ENCODE measurements at places on chromosomes 13 and 19.

DNA sequence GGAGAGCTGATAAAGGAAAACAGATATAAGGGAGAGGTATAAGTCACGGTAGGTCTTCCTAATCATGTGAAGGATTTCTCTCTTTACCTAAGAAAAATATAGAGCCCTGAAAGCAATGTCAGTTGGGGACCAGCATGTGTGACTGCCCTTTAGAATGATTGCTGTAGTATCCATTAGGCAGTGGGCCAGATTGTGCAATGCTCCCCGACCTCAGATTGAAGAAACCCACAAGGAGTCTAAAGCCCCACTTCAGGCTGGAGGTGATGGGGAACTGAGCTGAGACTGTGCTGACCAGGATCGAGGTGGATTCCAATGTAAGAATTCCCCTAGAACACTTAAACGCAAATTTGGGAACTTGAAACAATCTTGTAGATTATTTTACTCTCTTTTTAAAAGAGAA, 614.4 kb downstream of the LIG4 start:
- no peak for DNase-seq

- no peak for DNase-seq
Measured at GRCh38 chr19:16042533-16043085, 33.7 kb upstream of the TPM4 start.

DNA sequence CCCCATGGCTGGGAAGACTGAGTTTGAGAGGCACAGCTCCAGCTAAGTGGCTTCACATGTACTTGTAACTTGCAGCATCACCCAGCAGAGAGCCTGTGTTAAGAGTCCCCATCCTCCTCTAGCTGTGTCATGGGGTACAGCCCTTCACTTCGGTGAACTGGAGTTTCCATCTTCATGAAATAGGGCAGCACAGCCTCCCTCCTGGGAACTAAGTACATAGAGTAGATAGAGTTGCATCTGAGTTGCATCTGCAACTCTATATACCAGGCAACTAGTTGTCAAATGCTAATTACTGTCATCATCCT, 1.2 kb downstream of the PRDX2 start:
- DNase-seq: no peak

DNA sequence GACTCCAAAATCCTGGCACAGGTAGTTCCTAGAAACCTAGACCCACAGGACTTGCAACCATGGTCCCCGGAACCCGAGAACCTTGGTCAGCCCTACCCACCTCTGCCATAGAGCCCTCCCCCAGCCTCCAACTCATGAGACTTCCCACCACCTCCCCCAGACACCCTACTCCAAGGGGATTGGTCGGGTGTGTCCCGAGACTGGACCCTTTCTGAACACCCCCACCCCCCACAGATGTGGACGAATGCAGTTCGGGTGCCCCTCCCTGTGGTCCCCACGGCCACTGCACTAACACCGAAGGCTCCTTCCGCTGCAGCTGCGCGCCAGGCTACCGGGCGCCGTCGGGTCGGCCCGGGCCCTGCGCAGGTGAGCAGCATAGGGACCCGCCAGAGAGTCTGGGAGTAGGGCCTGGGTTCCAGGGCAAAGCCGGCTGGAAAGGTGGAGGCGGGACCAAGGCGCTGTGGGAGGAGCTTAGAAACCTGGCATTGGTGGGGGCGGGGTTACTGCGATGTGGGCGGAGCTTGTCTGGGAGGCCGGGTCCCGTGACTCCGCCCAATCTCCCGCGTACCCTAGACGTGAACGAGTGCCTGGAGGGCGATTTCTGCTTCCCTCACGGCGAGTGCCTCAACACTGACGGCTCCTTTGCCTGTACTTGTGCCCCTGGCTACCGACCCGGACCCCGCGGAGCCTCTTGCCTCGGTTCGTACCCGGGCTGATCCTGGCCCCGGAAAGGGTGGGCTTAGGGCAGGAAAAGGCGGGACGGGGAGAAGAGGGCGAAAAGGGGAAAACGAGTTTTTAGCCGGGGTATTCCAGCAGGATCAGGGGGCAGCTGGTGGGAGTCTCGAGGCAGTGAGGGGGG, 11.9 kb downstream of the LTBP4 start:
- DNase-seq: peak; percentile 36

GRCh38 chr13:98048265-98048664, 94.6 kb upstream of the FARP1 start:
- DNase-seq: no peak

DNA sequence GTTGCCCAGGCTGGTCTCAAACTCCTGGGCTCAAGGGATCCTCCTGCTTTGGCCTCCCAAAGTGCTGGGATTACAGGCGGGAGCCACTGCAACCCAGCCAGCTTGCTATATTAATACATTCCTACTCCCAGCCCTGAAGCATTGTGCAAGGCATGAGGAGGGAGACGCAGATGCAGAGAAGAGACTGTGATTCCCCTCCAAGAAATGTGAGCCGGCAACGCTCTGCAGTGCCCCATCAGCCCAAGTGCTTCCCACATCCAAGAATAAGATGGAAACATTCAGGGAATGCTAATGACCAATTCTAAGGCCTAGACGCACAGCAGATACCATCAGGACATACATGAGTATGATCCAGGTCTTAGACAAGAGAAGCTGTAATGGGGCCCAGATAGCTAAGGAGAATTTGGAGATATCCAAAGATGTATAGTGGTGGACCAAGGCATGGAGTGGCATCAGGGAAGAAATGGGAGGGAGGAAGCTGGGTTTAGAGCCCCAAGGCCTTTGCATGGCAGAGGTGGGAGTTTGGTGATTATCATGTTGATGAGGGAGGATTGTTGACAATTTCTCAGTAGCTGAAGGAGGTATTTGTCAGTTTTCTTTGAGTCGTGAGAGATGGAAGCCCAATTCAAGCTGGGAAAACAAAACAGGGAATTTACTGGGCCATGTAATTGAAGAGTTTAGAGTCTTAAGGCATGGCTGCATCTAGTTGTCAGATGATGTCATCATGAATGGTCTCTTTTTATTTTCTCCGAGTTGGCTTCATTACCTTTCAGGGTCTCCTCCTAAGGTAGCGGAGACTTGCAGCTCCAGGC, 2.9 kb downstream of the PPM1N start:
- DNase-seq: no peak

DNA sequence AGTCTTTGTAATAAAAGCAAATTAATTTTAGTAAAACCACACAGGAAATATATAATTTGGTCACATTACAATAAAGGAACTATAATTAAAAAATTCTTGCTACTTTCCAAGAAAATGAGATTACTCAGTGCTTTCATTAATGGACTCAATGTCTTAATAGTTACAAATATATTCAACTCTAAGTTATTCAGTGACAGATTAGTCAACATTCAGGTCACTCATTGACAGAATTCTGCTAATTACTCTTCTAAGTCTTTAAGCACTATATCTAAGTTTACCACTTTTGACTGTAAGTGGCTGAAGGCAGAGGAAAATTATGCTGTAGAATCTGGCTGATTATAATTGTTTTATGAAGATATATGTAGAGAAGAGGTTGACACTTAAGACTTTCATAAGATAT, 1365.0 kb downstream of the EFNB2 start:
- DNase-seq: no peak

DNA sequence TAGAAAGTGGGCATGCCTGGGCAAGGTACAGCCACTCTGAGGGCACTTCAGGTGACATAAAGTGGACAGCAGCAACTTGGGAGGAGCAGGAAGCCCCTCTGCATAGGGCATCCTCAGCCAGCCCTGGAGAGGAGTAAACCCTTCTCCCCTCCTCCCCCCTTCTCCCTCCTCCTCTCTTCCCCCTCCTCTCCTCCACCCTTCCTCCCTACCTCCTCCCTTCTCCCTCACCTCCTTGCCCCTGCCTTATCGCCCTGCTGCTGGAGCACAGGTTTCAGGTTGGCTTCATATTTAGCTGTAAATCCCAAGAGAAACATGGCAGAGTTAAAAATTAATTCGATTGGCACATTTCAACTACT, 30.5 kb upstream of the ATP12A start:
- DNase-seq: no peak

DNA sequence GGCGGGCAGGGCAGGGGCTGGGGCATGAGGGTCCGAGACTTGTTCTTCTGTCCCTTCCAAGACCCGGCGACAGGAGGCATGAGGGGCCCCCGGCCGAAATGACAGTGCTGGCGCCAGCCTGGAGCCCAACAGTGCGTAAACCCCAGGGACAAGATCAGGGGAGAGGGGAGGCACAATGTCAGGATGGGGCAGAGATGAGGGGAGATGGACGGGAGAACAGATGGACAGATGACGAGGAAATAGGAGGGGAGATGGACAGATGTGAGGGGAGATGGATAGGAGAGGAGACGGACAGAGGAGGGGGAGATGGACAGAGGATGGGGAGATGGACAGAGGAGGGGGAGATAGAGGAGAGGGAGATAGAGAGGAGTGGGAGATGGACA, 518 bp downstream of the FLT3LG start:
- DNase-seq: no peak

All from activated CD4-positive, CD25-positive, alpha-beta regulatory T cell (primary cell).